Mucosa of descending colon (tissue), 3 donors: ENCODE measurements at places on chromosomes 7 and 10.

- peak; percentile 46 for DNase-seq
Observed at GRCh38 chr7:92246360-92247101, 757 bp downstream of the ANKIB1 start.

DNA sequence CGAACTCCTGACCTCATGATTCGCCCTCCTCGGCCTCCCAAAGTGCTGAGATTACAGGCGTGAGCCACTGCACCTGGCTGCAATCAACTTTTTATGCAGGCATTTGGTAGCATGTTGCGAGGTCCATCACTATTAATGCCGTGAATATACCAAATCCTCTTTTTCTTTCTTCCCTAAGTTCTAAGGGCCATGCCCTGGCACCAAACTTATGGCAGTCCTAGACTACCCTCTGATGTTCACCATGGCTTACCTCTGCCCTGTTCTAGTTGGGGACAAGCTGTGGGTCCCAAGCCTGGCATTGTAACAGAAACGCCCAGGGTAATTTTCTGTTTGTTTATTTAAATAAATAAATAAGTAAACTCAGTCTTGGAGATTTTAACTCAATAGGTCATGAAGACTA, 13.3 kb downstream of the PRSS2 start:
- no peak for DNase-seq

DNA sequence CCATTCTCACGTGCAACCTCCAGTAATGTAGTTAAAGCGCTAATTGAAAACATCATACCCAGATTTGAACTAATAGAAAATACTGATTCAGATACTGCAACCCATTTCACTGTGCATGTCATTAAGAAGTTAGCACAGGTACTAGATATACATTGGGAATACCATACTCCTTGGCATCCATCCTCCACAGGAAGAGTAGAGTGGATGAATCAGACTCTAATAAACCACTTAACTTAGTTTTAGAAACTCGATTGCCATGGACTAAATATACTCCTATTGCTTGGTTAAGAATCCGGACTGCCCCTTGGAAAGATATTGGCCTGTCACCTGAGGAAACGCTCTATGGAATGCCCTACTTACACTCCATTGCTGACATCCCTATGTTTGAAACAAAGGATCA, 9.5 kb downstream of the AKR1B15 start:
- DNase-seq: no peak

GRCh38 chr10:79982362-79982800, 33.5 kb upstream of the SFTPD start:
- DNase-seq: no peak

DNA sequence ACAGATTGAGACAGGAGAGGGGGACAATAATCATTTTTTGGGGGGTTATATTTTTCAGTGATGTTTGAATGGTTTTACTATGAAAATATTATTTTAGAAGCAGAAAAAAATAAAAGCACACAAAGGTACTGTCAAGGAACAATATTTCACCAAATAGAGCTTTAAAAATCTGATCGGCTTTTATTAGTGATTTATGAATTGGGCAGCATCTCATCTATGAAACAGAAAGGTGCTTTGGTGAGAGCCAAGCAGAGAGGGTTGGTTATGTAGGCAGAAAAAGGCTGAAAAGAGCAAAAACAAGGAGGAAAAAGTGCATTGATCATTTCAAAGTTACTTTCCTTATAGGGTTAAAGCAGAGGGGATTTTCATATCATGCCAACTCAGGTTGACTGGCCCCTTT, 26.4 kb upstream of the CPA2 start:
- DNase-seq: no peak

DNA sequence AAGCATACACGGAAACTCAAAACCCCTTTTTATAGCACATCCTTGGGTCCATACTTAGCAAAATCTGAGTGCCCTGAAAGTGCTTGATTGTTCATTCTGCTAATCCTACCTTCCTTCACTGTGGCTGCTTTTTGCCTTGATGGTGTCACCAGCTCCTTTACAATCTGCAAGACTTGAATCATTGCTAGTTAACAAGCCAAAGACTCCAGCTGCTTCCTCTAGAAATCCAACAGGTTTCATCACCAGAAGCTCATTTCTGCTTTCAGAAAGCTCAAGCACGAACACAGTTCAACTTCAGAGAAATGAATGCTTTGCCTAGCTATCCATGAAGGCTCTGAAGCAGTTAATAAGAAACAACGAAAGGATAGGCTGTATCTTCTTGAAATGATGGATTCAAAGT, 38.0 kb downstream of the USP6NL start:
- DNase-seq: no peak

DNA sequence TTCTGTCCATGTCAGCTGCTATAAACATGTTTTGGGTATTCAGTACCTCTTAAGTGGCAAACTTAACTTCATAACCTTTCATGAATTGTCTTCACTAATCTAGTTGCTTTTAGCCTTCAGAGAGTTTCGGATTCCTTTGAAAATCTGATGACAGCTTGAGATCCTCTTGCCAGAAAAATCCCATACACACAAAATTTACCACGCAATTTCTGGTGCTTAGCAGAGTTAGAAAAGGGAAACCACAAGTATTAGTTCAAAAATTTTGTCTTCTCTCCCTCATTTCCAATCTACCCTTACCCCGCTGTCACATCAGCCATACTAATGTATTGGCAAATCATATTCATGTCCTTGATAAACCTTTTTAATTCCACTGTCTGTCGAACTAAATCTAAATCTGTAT, 72.7 kb upstream of the TMEM106B start:
- no peak for DNase-seq

DNA sequence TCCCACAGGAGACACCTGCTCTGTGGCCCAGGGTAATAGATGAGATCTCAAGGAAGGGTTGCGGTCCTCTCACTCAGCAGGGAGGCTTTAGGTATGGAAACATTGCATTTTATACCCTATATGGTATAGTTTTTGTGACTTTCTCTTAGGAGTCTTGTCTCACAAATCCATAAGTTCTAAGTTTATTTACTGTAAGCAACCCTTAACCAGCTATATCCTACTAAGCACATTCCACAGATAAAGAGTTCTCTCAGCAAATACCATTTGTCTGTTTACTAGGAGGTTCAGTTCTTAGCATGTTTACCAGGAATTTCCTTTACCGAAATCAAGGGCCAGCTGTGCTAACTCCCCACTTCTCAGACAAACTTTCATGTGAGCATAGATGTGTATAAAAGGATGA, 66.9 kb downstream of the ANLN start:
- no peak for DNase-seq

DNA sequence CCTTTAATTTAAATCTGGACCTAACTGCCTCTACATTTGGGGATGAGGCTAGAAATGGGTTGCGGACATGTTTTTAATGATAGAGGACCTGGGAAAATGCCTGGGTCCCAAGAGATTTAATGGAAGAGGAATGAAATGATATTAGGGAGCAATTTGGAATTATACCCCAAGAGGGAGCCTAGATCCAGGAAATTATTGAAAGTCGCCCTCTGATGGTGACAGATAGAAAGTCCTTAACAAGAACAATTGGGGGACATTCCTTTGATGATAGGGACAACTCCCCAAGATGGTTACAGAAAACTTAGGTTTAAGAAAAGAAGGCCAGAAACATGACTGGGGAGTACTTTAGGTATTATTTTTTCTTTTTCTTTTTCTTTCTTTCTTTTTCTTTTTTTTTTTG, 9.5 kb upstream of the TSGA13 start:
- no peak for DNase-seq

GRCh38 chr10:86083206-86083605, 283.4 kb downstream of the GRID1 start:
- DNase-seq: no peak

DNA sequence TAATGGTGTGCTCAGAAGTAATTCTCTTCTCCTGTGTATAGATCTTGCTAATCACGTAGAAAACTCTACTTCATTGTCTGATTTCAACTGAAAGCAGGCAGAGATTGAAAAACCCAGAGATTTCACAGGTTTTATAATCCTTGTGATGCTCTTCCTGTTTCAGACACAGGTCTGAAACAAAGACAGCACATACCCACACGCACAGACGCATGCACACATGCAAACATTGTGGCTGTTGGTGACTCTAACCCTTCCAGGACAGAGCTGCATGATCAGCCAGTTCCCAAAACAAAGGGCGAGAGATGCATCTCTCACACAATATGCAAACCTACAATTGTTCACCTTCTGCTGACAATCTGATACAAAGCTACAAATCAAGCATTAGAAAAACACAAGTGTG, 11.1 kb upstream of the TFEC start:
- no peak for DNase-seq

DNA sequence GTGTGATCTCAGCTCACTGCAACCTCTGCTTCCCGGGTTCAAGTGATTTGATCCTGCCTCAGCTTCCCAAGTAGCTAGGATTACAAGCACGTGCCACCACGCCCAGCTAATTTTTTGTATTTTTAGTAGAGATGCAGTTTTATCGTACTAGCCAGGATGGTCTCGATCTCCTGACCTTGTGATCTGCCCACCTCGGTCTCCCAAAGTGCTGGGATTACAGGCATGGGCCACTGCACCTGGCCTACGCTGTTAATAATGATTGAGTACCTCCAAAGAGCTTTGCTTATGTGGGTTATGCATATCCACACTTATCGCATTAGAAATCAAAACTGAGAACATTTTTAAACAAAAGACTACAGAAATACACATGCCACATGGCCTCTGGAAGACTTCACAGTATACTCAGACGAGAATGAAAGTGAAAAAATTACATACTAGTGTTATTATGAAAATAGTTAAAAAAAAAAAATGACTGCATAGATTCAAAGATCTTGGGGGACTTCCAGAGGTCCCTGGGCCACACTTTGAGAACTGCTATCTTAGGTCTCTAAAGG, 25.4 kb downstream of the RPP38 start:
- DNase-seq: no peak

GRCh38 chr10:25615926-25616325, 318.1 kb upstream of the MYO3A start:
- no peak for DNase-seq

DNA sequence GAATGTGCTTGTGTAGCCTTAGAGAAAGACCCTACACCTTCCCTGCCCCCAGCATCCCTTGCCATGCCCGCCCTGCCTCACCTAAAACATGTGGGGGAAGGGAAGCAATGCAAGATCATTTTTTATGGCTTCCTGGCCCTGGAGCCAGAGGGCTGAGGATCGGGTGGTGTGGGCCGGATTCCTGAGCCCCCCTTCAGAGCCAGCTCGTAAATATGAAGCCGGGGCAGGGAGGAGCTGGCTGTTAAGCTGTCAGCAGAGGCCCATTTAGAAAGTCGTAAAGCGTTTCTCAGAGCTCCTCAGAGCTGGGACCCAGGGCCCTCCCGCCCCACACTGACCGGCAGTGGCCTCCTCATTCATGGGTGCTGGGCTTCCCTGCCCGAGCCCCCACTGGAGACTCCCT, 23.9 kb downstream of the UNC5B start:
- DNase-seq: peak; percentile 33

- no peak for DNase-seq
Observed at GRCh38 chr7:8251195-8251594, 10.8 kb downstream of the ICA1 start.

- DNase-seq: peak; percentile 82
Observed at GRCh38 chr10:75395066-75395931, 6.3 kb downstream of the ZNF503 start.

- no peak for DNase-seq
Observed at GRCh38 chr7:141844256-141844655, 3.0 kb upstream of the PRSS37 start.

GRCh38 chr10:114694752-114695151, 36.7 kb upstream of the ABLIM1 start:
- DNase-seq: peak; percentile 61

GRCh38 chr7:42285383-42285824, 48.4 kb upstream of the GLI3 start:
- no peak for DNase-seq

- DNase-seq: no peak
Observed at GRCh38 chr10:118545381-118545780, 50.1 kb downstream of the PRLHR start.

- no peak for DNase-seq
Observed at GRCh38 chr10:63477927-63478326, 12.2 kb upstream of the JMJD1C start.

GRCh38 chr10:110648692-110649346, 4.7 kb downstream of the RBM20 start:
- no peak for DNase-seq

DNA sequence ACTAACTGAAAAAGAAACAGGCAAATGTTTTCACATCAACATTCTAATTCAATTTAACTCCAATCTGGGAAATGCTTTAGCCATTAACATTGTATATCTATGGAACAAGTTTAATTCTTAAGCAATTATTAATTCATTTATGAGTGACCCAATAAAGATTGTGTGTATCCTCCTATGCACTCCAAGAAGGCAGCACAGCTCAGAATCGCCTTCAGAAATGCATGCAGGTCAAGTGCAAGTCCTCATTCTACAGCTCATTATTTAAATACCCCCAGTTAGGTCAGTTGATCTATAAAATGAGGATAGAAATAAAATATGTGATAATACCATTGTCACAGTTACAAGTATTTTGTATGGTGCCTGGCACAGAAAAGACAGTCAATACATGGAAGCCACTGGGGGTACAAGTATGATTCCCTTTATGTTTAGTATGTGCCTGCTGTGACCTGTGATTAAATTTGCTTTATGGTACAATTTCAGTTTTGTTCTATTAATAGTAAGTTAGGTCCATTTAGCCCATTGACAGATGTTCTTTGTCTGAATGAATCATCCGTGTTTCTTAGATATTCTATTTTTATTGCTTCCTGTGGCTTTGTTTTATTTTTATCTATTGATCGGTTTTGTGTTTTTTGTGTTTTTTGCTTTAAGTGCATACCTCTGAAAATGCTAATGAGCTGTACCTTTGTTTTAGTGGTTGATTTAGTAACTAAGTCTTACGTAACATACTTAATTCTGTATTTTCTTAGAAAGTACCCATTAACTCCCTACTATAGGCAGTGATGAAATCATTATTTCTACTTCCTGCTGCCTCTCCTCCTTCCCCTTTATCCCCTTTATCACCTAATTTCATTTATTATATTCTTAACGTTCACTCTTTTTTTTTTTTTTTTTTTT, 42.8 kb downstream of the CPXM2 start:
- no peak for DNase-seq

DNA sequence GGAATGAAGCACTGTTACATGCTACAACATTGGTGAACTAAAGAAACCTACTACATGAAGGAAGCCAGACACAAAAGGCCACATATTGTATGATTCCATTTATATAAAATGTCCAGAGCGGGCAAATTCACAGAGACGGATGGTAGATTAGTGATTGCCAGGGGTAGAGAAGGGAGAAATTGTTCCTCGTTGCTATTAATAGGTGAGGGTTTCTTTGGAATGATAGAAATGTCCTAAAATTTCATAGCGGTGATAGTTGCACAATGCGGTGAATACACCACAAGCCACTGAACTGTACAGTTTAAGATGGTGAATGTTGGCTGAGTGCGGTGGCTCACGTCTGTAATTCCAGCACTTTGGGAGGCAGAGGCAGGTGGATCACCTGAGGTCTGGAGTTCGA, 29.0 kb downstream of the DENND2A start:
- no peak for DNase-seq
